Fibroblast of lung (primary cell): ENCODE measurements at places on chromosomes 6 and 20. TPM values are rescaled to one million over a fixed set of nuclear protein-coding genes. Genes with fewer than 3 reads are reported as not detected.

Gene FANCE
- polyA plus RNA-seq, result 3.2 and 6.9 TPM in 2 replicates

Gene EPPIN
- polyA plus RNA-seq, result not detected in 2 replicates

Gene CYP21A2
- not detected in 2 replicates for polyA plus RNA-seq

Gene ARFGEF2
- 14.7 and 17.3 TPM in 2 replicates for polyA plus RNA-seq

Gene SRC
- polyA plus RNA-seq, result 17.8 and 18.6 TPM in 2 replicates

Gene NOL4L
- 3.2 and 3.5 TPM in 2 replicates for polyA plus RNA-seq

Gene TRIM10
- polyA plus RNA-seq, result not detected in 2 replicates

Gene OLIG3
- polyA plus RNA-seq, result not detected in 2 replicates

Gene GJA10
- polyA plus RNA-seq, result not detected in 2 replicates

Gene SOBP
- 2.3 and 2.7 TPM in 2 replicates for polyA plus RNA-seq

Gene ANGPT4
- polyA plus RNA-seq, result not detected in 2 replicates

Gene NDUFAF5
- polyA plus RNA-seq, result 17.3 and 18.3 TPM in 2 replicates

Gene CLVS2
- not detected in 2 replicates for polyA plus RNA-seq

Gene RAB44
- 0.03 TPM in 1 of 2 replicates, not detected in the other for polyA plus RNA-seq

Gene YTHDF1
- polyA plus RNA-seq, result 25.9 and 29.2 TPM in 2 replicates

Gene VGLL2
- not detected in 2 replicates for polyA plus RNA-seq

Gene MAK
- polyA plus RNA-seq, result 0.01 TPM in 1 of 2 replicates, not detected in the other
